Esophagus squamous epithelium (tissue), 5 donors: ENCODE measurements at places on chromosomes 4 and X.

DNA sequence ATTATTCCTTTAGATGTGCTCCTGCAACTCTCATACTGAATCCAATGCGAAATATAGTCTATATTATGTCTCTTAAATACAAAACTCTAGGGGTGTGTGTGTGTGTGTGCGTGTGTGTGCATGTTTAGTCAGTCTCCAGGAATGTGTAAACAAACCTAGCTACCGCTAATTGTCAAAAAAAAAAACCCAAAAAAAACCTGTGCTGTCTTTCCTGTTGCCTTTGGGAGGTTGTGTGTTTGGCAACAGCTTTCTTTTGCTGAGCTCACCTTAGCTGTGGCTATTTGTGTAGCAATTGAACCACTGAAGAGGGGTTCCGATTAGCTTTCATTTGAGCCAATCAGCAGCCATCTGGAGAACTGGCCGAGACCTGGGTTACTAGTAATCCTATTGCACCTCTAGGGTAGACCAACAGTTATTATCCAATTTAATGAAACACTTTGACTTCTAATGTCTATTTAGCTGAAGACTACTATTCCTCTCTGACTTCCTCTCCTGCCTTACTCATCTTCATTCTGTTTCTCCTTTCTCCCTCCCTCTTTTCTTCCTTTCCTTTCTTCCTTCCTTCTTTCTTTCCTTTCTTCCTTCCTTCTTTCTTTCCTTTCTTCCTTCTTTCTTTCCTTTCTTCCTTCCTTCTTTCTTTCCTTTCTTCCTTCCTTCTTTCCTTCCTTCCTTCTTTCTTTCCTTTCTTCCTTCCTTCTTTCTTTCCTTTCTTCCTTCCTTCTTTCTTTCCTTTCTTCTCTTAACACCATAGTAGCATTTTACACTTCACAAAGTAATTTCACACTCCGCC, 471.1 kb downstream of the GBA3 start:
- no peaks in the 10 kb centered on the region for H3K27me3 ChIP-seq
- DNase-seq, result no peak
- no peaks in the 10 kb centered on the region for H3K36me3 ChIP-seq
- no peaks in the 10 kb centered on the region for H3K4me1 ChIP-seq

GRCh38 chr4:111108153-111108552, 485.3 kb upstream of the PITX2 start:
- H3K4me1 ChIP-seq, result no peaks in the 10 kb centered on the region
- H3K27me3 ChIP-seq, result no peaks in the 10 kb centered on the region
- H3K4me3 ChIP-seq, result no peak overlapping the region
- DNase-seq, result no peak
- H3K27ac ChIP-seq, result no peak overlapping the region
- no peaks in the 10 kb centered on the region for H3K36me3 ChIP-seq

- no peak for DNase-seq
- H3K4me3 ChIP-seq, result peak overlapping the region; percentile 10
- H3K36me3 ChIP-seq, result no peaks in the 10 kb centered on the region
- H3K27ac ChIP-seq, result no peak overlapping the region
- no peaks in the 10 kb centered on the region for H3K27me3 ChIP-seq
- H3K4me1 ChIP-seq, result peaks cover 79% of the 10 kb centered on the region
Measured at GRCh38 chr4:145487631-145488030, 6.0 kb downstream of the SMAD1 start.

DNA sequence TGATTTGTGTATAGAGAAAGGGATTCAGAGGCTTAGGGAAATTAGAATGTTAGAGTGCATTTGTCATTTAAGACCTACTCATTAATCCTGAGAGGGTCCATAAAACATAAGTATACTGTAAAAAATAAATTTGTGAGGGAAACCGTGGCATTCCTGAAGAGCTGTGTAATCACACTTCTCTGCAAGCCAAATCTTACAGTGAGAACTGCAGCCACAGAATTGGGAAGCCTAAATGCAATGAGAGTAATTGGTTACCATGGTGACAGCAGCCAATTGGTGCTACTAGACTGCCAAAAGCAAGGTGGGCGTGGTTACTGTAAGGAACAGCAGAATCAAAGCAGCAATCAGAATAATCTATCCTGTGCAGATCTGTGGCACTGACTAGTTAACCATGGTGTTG, 345.2 kb upstream of the GRID2 start:
- H3K27me3 ChIP-seq, result no peaks in the 10 kb centered on the region
- DNase-seq, result no peak
- no peaks in the 10 kb centered on the region for H3K36me3 ChIP-seq
- no peak overlapping the region for H3K27ac ChIP-seq

DNA sequence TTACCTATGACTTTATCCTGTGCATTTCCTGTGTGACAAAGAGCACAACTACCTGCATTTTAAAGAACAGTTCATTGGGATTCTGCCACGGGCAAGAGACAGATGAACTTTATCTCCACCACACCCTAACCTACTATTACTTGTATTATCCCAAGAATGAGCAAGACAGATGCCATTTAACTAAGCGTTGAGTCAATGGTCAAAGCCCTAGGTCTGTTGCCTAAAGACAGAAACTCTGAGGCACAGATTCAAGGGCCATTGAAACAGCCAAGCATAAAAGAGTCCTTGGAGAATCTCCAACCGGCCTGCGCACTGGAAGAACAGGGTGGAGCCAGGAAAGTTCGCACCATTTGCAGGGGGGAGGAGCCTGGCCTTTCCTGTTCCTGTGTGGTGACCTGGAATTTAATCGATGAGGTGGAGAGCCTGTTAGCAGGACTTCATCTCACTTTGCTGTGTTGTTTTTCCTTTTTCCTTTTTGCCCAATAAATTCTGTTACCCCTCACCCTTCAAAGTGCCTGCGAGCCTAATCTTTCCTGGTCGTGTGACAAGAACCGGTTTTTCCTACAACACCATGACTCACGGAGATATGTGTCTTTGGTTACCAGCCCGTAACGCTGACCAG, 146.4 kb upstream of the DIAPH2 start:
- H3K4me3 ChIP-seq, result no peak overlapping the region
- H3K36me3 ChIP-seq, result no peaks in the 10 kb centered on the region
- no peak overlapping the region for H3K27ac ChIP-seq
- DNase-seq, result no peak
- no peaks in the 10 kb centered on the region for H3K4me1 ChIP-seq

DNA sequence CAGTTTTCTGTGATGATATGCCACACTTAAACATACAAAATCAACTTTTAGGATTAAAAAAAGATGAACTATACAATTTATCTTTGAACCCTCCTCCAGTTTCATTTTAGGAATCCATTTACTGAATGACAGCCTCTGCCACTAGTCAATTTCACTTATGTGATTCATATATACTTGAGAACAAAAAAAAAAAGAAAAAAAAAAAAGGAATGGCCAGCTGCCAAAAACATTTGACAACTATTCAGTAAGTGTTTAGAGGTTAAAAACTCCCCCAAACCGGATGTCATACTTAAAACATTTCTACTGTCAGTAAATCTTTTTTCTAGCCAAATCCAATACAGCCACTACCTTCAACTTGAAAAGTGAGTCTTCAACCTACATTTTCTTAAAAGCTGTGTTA, 266.7 kb upstream of the MAGEB2 start:
- H3K4me1 ChIP-seq, result no peaks in the 10 kb centered on the region
- H3K27ac ChIP-seq, result no peak overlapping the region
- no peak overlapping the region for H3K4me3 ChIP-seq
- H3K36me3 ChIP-seq, result no peaks in the 10 kb centered on the region

DNA sequence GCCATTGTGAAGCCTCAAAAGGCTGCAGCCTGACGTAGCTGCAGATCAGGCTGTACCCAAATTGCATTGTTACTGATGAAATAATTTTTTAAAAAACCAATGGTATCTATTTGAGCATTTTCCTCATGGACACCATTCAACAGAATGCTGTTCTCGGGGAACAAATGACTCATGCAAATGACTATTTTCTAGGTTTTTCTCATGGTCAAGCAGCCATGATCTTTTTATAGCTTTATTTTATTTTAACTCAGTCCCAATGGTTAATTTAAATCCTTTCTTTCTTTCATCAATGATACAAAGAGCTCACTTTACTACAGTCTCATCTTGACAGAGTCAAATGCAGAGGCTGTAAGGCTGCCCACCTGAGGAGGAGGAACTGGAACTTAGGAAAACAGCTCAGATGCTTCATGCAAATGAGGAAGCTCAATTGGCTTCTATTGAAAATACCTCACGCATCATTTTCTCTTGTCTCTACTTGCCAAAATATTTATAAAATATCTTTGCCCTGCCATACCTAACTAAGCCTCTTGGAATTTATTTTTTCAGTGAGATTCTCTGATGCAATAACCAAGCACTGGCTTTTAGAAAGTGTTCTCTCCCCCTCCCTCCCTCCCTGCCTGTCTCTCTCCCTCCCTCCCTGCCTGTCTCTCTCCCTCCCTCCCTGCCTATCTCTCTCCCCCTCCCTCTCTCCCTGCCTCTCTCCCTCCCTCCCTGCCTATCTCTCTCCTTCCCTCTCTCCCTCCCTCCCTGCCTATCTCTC, 81.0 kb downstream of the SORBS2 start:
- H3K4me1 ChIP-seq, result peaks cover 5% of the 10 kb centered on the region
- H3K36me3 ChIP-seq, result no peaks in the 10 kb centered on the region
- H3K27me3 ChIP-seq, result no peaks in the 10 kb centered on the region
- H3K4me3 ChIP-seq, result no peak overlapping the region
- DNase-seq, result no peak

- no peak for DNase-seq
- peak overlapping the region; percentile 41 for H3K4me3 ChIP-seq
- no peaks in the 10 kb centered on the region for H3K36me3 ChIP-seq
- H3K27me3 ChIP-seq, result no peaks in the 10 kb centered on the region
- peaks cover 19% of the 10 kb centered on the region for H3K4me1 ChIP-seq
Measured at GRCh38 chrX:81202943-81203342, 1.0 kb downstream of the SH3BGRL start.

DNA sequence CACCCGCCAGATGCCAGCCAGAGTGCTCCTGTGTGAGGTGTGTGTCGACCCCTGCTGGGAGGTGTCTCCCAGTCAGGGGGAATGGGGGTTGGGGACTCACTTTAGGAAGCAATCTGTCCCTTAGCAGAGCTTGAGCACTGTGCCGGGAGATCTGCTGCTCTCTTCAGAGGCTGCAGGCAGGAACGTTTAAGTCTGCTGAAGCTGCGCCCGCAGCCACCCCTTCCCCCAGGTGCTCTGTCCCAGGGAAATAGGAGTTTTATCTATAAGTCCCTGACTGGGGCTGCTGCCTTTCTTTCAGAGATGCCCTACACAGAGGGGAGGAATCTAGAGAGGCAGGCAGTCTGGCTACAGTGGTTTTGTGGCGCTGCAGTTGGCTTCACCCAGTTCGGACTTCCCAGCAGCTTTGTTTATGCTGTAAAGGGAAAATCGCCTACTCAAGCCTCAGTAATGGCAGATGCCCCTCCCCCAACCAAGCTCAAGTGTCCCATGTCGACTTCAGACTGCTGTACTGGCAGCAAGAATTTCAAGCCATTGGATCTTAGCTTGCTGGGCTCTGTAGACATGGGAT, 80.8 kb downstream of the CCSER1 start:
- no peaks in the 10 kb centered on the region for H3K36me3 ChIP-seq
- no peak overlapping the region for H3K4me3 ChIP-seq
- no peaks in the 10 kb centered on the region for H3K27me3 ChIP-seq
- DNase-seq, result no peak
- no peak overlapping the region for H3K27ac ChIP-seq

GRCh38 chr4:156773648-156774357, 197.8 kb downstream of the PDGFC start:
- H3K4me3 ChIP-seq, result no peak overlapping the region
- no peaks in the 10 kb centered on the region for H3K36me3 ChIP-seq
- H3K4me1 ChIP-seq, result peaks cover 20% of the 10 kb centered on the region
- H3K27me3 ChIP-seq, result no peaks in the 10 kb centered on the region
- peak overlapping the region; percentile 29 for H3K27ac ChIP-seq

- no peak overlapping the region for H3K27ac ChIP-seq
- H3K4me3 ChIP-seq, result no peak overlapping the region
- peaks cover 4% of the 10 kb centered on the region for H3K36me3 ChIP-seq
- H3K4me1 ChIP-seq, result peaks cover 3% of the 10 kb centered on the region
- no peak for DNase-seq
Measured at GRCh38 chr4:146329050-146329716, 114.8 kb downstream of the REELD1 start.

DNA sequence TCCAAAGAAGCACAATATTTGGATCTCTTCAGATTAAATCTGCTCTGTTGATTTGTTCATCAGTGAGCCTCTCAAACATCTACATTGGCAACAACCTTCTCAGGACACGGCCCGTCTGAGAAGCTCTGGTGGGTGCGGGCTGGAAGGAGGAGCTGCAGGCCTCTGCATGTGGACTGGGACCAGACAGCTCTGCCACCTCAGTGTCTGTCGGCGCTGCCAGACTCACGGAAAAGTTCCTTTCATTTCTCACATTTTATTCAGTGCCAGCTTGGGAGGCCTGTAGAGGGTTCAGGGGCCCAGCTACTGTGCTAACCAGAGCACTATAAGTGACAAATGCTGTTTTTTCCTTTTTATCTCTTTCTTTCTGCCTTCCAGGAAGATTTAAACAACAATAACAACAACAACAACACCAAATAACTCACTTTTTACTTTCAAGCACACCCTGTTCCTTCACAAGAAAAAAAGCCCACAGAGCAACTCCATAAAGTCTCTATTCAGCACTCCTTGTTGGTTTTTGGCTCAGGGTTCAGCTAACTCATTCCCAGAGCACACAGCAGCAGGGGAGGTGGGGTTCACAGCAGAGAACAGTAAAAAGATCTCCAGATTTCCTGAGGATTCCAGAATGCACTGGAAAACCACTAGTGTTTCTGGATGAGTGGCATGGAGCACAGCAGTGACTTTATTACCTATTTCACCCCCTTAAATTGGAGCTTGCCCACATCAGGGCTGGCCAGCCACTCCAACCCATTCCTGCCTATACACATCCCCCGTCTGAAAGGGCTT, 23.2 kb upstream of the HOPX start:
- no peak overlapping the region for H3K4me3 ChIP-seq
- H3K36me3 ChIP-seq, result no peaks in the 10 kb centered on the region
- no peak for DNase-seq
- no peaks in the 10 kb centered on the region for H3K27me3 ChIP-seq

DNA sequence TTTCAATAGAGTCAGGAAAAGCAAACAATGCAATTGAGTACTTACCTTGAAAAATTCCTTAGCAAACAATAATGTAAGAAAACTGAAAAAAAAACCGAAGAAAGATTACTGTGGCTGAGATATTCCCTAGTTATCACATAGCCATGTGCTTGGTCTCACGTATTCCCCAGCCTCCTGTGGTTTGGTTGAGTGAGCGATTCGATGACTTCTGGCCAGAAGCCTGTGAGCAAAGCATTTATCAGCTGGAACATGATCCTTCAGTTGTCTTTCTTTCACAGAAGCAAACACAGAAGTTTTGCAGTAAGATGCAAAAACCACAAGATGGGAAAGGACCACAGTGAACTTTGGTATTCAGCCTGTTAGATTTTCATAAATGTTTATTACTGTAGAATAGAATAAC, 1754.3 kb upstream of the AGA start:
- no peak for DNase-seq
- H3K27ac ChIP-seq, result no peak overlapping the region
- no peak overlapping the region for H3K4me3 ChIP-seq
- H3K27me3 ChIP-seq, result no peaks in the 10 kb centered on the region
- H3K36me3 ChIP-seq, result no peaks in the 10 kb centered on the region

- H3K36me3 ChIP-seq, result no peaks in the 10 kb centered on the region
- H3K4me3 ChIP-seq, result no peak overlapping the region
- DNase-seq, result no peak
Measured at GRCh38 chrX:148582353-148582752, 81.9 kb downstream of the AFF2 start.

- H3K4me3 ChIP-seq, result no peak overlapping the region
- H3K4me1 ChIP-seq, result no peaks in the 10 kb centered on the region
- H3K27ac ChIP-seq, result no peak overlapping the region
- no peaks in the 10 kb centered on the region for H3K36me3 ChIP-seq
- no peaks in the 10 kb centered on the region for H3K27me3 ChIP-seq
- DNase-seq, result no peak
Measured at GRCh38 chr4:56078866-56079265, 130.1 kb downstream of the CEP135 start.
